Activated CD4-positive, CD25-positive, alpha-beta regulatory T cell treated with anti-CD3 and anti-CD28 coated beads, Interleukin-2, amount 50 U/mL, for 72 hours (primary cell): ENCODE measurements at places on chromosomes 7 and 10.

- DNase-seq, result no peak
Observed at GRCh38 chr10:62244088-62244487, 24.6 kb downstream of the RTKN2 start.

- no peak for DNase-seq
Observed at GRCh38 chr7:74585844-74586243, 71.7 kb upstream of the GTF2I start.

DNA sequence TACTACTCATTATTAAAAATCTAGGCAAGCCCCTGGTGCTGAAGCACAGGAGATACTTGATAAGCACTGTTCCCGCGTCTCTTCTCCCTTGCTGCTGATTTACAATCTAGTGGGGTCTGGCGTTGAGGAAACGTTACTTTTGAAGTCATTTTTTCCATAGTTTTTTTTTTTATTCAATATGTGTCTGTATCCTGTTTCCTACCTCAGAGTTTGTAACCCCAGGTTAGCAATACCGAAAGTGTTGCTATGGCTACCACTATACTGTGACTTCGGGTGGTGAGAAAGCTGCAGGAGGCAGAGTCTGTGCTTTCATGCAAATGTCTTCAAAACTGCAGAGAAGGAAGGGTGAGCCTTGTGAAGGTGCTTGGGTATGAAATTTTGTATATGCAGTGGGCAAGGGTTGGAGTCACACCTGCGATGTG is 458.8 kb upstream of the GHITM start:
- no peak for DNase-seq

GRCh38 chr7:156956727-156957126 is 7.2 kb downstream of the NOM1 start:
- DNase-seq, result no peak

DNA sequence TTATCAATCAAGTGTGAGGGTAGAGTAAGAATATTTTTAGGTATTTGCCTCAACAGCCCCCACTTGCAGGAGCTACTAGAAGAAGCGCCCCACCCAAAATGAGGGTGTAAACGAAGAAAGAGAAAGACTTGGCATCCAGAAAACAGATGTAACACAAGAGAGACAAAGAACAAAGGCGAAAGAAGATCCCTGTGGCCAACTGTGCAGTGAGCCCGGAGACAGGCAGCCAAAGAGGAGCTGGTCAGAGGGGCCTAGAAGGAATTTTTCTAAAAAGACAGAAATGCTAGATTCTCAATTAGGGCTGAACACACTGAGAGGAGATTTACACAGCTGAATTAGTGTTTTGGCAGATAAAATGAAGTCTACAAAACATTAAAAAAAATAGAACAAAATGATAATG is 29.6 kb upstream of the EIF5AL1 start:
- DNase-seq, result no peak

- DNase-seq, result no peak
Observed at GRCh38 chr7:31410265-31410664, 69.7 kb upstream of the NEUROD6 start.

DNA sequence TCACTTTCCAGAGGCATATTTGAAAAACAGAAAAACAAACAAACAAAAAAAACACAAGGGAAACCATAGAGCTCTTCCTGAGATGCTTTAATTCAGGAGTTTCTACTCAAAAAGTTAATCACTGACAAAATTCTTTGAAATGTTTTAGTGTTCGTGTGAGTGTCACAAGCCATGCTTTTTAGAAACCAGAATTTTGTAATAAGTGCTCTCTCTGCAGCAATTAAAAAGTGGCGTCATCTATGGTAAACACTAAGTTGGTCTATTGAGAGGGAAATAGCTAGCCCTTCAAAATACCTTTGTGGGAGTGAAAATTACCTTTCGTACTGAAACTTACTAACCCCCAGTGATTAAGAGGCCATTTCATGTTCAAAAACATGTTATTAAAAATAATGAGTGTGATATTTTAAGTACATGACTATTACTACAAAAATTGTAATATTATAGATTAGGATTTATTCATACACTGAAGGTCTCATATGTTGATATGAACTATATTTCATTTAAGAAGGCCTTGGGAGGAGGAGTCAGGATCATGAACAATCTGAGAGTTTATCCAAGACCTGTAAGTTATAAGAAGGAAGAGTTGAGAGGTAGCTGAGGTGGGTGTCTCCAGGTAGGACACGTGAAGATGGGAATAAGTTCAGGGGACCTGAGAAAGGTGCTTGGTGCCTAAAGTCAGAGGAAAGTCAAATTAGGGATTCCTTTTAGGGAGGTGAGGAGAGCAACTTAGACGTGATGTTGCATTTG is 94.6 kb downstream of the PPP1R9A start:
- DNase-seq, result no peak

- DNase-seq, result no peak
Observed at GRCh38 chr7:13189668-13190067, 502.2 kb downstream of the ARL4A start.

DNA sequence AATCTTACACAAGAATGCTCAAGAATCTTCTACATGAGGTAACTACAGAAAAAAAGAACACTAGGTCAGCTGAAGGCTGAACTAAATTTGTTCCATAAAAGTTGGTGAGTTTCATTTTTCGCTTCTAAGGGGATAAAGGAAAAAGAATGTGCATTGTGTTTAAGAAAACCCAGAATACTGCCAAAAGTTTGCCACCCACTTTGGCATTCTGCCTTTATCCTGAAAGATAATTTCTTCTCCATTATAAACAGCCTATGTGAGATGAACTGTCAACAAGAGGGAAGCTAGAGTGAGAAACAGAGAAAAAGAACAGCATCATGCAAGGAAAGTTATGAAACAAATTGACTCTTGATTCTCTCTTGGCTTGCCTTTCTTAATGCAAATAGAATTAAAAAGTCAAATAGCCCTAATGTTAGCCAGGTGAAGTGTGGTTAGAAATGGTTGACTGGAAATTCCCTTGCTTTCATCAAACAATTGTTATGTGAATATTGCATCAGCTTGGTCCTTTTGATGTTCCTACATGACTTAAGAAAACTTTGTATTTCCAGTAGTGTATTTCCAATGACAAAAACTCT is 25.8 kb downstream of the STEAP1 start:
- no peak for DNase-seq

DNA sequence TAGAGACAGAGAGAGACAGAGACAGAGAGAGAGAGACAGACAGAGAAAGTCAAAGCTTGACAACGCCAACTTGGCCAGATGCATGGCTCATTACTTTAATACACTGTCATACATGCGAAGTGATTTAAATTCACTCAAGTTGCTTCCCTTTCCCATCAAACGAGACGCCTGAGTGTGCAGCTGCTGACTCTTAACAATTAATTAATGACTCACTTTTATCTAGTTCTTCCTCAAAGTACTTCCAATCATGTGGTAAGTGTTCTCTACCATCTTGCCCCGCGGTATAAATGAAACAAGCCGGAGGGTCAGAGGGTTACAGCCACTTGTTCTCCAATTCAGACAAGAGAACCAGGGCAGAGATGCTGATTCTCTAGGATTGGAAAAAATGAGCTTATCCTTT is 90.8 kb downstream of the SFMBT2 start:
- DNase-seq, result no peak

- no peak for DNase-seq
Observed at GRCh38 chr7:2106924-2107323, 125.8 kb downstream of the MAD1L1 start.

GRCh38 chr10:44105696-44106095 is 279.2 kb downstream of the CXCL12 start:
- no peak for DNase-seq

DNA sequence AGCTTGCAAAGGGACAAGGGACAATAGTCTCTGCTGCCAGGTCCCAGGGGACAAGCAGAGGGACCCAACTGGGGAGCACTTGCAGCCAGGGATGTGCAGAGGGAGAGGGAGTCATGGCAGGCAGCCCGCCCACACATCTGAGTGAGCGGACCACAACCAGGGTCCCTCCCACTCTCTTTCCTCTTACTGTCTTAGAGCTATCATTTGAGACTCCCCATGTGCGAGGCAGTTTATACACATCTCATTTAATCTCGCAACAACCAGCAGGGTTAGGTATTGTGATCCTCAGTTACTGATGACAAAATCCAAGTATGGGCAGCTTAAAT is 70.2 kb downstream of the BEND7 start:
- DNase-seq, result no peak
